ENCODE measurements at places on chromosomes 11 and 22.
A peak's percentile ranks its signal among the peaks of the same experiment; 100 is the strongest.

DNA sequence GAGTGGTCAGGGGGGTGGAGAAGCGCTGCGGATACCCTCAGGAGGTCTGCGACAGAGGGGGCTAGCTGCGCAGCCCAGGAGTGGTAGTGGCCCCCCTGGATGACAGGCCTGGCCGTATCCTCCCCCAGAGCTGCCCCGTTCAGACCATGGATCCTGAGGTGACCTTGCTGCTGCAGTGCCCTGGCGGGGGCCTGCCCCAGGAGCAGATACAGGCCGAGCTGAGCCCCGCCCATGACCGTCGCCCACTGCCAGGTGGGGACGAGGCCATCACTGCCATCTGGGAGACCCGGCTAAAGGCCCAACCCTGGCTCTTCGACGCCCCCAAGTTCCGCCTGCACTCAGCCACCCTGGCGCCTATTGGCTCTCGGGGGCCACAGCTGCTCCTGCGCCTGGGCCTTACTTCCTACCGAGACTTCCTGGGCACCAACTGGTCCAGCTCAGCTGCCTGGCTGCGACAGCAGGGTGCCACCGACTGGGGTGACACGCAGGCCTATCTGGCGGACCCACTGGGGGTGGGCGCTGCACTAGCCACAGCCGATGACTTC, 505 bp downstream of the NUDT22 start:
- DNase-seq, result no peak

- no peak for DNase-seq
These were observed 7.9 kb downstream of the GRAP2 start for GRCh38 chr22:39908737-39909136.

DNA sequence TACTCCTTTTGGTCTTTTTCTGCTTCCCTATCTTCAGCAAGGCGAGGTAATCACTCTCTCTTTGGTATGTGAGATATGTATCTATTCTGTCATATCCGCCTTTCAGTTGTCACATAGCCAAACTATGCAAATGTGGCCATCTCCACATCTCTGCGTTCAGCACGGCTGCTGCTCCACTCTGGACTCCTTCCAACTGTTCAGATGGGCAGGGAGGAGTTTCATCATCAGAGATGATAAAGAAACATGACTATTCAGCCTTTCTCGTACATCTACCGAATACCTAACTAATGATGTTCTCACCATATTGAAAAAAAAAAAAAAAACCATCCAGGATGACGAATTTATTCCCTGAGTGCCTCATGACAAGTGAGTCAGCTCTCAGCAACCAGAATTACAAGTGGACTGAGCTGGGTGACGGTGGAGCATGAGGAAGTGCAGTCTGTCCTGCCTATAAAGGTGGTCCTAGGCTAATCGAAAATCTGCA, 899.6 kb downstream of the OPCML start:
- DNase-seq, result no peak

DNA sequence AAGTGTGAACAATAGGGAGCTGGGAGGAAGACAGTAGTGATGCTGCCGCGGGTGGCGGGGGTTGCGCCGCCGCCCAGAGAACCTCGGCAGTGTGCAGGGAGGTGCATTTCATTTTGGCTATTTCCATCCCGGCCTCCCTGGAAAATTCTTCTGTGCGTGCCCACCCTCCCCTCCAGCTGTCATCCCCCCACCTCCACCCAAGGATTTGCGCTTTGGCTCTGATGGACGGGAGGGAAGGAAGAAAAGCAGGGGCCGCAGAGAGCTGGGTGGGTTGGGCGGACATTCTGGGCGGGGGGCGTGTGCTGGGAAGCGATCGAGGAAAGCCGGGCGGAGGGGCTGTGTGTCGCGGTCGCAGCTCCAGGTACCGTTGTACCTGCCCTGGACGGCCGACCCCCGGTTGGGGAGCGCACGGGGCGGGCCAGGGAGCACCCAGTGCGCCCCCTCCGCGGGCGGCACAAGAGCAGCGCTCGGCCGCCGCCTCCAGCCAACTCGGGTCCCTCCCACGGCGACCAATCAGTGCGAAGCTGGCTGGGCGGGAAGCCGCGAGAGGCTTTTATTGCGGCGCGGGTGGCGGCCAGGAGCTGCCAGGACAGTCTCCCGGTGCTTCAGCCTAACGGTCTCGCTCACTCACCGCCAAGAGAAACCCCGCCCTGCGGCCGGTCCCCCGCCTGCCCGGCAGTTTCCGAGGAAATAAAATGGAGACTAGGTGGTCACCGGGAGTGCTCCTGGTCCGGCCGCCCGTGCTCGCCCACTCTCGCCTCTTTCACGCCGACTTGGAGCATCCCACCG, 1.6 kb downstream of the NCAM1 start:
- peak; percentile 37 for DNase-seq

- DNase-seq, result peak; percentile 15
These were observed 32.0 kb downstream of the PDE2A start for GRCh38 chr11:72642043-72642883.

DNA sequence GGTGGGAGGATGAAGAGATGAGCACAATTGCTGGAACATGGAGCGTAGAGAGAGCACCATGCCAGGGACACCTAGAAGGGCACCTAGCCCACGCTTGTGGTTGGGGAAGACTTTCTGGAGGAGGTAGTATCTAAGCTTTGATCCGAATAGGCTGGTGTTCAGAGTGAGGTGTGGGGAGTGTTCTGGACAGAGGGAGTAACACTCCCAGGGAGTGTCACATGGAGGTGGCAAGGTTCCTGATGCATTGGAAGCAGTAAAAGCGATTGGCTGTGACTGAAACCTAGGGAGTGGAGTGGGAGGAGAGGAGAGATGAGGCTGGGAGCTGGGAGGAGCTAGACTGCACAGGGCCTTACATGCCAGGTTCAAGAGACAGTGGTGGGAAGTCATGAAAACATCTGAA, 188.0 kb upstream of the NCAM1 start:
- no peak for DNase-seq

- no peak for DNase-seq
These were observed 201.6 kb upstream of the SORL1-AS1 start for GRCh38 chr11:121654259-121654842.

DNA sequence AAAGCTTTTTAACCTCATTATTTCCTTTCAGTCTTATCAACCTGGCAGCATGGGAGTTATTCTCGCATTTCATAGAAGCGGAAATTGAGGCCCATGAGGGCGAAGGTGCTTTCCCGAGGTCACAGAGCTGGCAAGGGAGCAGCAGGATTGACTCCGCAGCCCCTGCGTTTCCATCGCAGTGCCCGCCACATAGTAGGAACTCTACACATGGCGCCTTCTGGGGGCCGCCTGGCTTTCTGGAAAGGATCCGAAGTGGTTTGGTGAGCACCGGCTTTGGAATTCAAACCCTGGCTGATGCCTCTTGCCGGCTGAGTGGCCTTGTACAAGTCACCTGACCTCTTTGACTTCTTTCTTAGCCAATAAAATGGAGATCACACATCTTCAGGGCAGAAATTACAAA, 93.4 kb downstream of the CEP164 start:
- DNase-seq, result no peak

DNA sequence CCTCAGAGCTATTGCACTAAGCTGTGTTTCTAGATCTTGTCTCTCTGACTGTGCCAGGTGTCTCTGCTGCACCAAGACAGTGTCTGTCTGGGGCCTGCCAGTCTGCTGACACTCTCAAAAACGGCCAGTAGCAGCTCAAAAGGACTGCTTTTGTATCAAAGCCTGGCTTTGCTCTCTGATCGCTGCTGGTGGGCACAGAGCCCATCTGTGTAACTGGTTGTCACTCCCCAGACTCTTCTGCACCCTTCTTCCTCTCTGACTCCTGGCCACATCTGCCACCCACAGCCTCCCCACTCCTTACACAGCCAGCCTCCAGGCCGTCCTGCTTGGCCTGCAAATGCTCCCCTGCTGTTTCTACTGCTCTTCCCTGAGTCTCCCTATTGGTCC, 26.5 kb downstream of the MED15 start:
- no peak for DNase-seq

DNA sequence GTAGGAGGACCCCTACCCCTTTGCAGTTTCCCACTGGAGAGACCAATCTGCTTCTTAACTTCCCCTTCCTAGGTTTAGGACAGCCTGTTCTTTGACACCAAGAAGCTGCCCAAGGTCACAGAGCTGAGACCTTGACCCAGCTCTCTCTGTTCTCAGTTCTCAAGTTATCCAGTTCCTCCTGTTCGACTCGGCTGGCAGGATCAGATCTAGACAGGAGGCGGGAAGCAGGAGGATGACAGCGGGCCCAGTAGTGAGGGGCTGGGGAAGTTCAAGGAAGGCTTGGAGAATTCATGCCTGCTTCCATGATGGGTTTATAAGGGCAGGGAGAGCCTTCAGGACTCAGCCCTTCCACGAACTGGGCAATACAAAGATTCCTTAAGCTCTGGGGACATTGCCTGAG, 210.6 kb downstream of the DSCAML1 start:
- no peak for DNase-seq

- no peak for DNase-seq
These were observed 21.7 kb upstream of the ARHGAP8 start for GRCh38 chr22:44730490-44731356.

- DNase-seq, result no peak
These were observed 24.1 kb upstream of the WNT7B start for GRCh38 chr22:46001046-46001425.

GRCh38 chr11:78860720-78861422, 286.2 kb upstream of the NARS2 start:
- DNase-seq, result no peak

- DNase-seq, result no peak
These were observed 550.7 kb downstream of the INSC start for GRCh38 chr11:15665368-15665871.

DNA sequence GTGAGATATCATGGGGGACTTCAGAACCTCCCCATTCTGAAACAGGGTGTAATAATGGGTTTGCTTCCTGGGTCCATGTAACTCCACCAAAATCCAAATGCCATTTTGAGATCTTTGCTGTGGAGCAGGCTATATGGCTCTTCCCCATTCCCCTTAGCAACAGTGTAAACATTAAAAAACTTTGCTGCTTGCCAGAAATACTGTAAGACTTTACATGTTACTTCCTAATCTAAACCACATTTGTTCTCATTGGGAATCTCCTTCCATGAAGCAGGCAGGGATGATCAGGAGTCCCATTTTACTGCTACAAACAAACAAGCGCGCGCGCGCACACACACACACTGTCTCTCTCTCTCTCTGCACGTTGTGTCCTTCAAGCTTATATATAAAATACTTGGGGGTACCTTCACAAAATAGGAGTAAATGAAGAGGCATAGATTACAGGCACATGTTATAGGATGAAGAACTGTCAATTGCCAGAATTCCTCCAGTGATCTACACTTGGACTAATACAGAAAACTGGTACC, 86.5 kb downstream of the ANO3 start:
- DNase-seq, result no peak

DNA sequence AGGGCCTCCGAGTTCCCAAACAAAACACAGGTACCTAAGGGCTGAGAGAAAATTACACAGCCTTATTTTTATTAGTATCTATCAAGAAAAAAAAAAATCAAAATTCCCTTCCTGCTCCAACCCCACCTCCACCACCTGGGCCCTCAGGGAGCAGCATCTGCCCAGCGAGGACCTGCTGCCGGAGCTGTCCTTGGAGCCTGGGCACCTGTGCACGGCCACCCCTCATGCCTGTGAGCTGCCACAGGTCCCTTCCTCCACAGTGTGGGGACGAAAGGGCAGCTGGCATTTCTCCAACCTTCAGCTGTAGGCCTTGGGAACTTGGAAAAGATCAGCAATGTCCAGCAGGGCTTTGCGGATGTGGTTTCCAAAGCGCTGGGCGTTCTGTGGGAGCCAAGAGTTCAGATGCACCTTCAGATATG, 6.3 kb upstream of the SYCE3 start:
- DNase-seq, result no peak

GRCh38 chr11:32333320-32333991, 101.9 kb downstream of the WT1 start:
- DNase-seq, result peak; percentile 51

DNA sequence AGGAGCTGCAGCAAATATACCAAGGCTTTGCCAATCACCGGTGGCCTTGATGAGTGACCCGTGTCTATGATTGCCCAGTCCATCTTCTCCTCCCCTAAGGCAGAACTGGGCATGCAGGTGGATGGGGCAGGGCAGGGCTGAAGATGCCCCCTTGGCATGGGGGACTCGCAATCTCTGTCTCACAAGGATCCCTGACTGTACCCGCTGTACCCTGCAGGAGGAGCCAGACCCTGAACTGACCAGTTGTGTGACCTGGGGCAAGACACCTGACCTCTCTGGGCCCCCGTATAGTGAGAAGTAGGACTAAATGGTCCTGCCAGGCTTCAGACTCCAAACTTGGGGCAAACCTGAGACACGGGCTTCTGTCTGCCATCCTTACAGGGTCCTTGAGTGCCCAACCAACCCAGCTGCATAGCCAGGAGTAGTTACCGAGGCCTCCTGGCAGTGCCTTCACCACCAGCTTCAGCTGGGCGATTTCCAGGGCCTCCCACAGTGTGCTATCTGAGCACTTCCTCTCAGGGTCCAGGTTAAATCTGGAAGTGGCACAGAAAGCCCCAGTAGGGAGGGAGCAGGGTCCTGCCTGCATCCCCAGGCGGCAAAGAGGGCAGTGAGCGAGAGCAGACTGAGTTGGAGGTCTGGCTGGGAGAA, 6.4 kb upstream of the KCNJ11 start:
- no peak for DNase-seq

- no peak for DNase-seq
These were observed 482.6 kb downstream of the MIAT start for GRCh38 chr22:27139935-27140511.

GRCh38 chr11:134471087-134471715, 59.2 kb upstream of the B3GAT1 start:
- DNase-seq, result no peak

- no peak for DNase-seq
These were observed 282.7 kb upstream of the CCDC179 start for GRCh38 chr11:23143022-23143421.

DNA sequence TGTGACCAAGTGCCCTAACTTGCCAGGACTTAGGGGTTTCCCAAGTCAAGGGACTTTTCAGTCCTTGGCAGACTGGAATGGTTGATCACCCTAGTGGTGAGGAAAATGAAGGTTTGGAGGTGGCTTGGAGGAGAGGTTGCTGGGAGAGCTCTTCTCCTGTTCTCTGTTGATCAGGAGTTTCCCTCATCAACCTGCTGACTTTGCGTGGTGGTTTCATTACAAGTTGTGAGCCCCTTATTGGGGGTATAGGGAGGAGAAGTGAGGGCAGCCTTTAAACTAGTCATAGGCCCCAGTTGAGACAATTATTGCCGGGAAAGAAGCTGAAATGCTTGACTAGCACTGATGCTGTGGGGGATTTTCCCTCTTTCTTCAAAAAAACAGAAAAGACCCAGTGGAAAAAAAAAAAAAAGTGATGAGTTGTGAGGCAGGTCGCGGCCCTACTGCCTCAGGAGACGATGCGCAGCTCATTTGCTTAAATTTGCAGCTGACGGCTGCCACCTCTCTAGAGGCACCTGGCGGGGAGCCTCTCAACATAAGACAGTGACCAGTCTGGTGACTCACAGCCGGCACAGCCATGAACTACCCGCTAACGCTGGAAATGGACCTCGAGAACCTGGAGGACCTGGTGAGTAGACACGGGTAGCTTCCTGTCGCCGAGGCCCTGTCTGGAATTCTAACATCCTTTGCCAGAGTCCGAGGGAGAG, at the start of gene CXCR5:
CXCR5 (plus strand) TSS at position 525 of the 704 bp plus-strand sequence; CDS start at position 575, 50 bp downstream.
- DNase-seq, result no peak

GRCh38 chr11:120211522-120212258, 858 bp downstream of the OAF start:
- DNase-seq, result no peak

- DNase-seq, result peak; percentile 66
These were observed 61.8 kb upstream of the CRYBB3 start for GRCh38 chr22:25137577-25138525.
